WTC11 (cell line): ENCODE measurements at places on chromosomes 12 and 14. TPM values are rescaled to one million over a fixed set of nuclear protein-coding genes. Genes with fewer than 3 reads are reported as not detected.
A peak's percentile ranks its signal among the peaks of the same experiment; 100 is the strongest.

Gene RNASE3
- total RNA-seq, result not detected in 3 replicates

DNA sequence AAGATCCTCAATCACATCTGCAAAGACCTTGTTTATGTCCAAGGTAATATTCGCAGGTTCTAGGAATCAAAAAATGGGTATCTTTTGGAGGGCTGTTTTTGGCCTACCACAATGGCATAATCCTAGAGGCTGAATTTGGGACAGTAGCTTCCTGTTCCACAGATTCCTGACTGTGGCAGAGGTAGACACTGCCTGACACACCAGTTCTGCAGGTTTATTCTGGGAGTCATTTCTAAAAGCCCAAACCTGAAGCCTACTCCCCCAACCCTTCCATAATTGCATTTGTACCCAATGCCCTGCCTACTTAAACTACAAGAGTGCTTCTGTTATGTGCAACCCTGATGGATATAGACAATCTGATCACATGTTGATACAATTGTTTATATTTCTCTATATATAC lies 378.9 kb downstream of the PCNX1 start:
- no peak for DNase-seq

DNA sequence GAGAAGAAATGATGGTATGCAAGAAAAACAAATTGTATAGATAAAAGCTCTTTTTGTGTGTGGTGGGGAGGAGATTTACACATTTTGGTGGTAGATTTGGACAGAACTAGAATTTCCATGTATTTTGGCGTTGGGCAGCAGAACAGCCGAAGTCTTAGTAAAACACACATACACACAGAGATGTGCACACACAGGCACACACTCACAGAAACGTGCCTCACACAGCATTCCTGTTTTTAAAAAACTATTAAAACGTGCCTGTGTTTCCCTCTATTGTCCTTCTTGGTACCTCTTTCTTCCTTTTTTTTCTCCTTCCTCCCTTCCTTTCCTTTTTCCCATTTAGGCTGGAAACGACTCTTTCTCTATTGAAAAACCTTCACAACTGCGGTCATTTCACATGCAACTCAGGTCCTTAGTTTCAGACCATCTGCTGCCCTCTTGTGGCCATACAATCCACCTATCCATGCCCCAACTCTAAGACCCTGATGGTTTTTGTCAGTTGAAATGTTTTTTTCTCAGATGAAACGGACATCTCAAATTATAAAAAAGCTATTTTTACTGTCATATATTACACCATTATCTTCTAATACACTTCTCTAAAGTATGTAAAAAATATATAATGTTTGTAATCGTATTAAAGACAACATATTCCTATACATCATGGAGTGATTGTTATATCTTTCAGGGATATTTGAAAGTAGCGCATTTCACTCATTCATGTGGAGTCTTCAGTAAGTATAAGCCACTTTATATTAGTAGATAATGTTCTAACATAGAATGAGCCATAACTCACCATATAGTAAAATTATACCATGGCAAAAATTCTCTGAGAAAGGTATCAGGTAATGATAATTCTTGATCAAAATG lies 386.7 kb upstream of the NOVA1 start:
- peak; percentile 70 for DNase-seq

GRCh38 chr14:105885561-105886320 lies 359.4 kb downstream of the TMEM121 start:
- peak; percentile 1 for DNase-seq

DNA sequence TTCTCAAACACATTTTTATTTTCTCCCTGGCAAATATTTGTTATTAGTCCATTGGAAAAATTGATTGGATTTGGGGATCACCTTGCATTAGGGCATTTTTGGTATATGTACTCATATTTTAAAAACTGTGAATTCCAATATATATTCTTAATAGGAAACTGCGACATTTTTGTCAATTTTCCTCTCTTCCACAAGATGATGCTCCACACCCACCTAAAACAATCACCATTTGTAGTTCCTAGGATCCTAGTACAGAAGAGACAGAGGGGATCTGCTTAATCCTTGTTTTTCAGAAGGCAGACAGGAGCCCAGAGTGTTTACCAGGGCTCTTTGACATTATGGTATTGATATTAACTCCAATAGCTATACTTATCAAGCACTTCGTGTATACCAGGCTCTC lies 22.8 kb upstream of the OASL start:
- no peak for DNase-seq

Gene TMEM106C
- total RNA-seq, result 48.3 to 50.8 TPM (median 49.1 TPM) in 3 replicates

- no peak for DNase-seq
These were observed 12.7 kb upstream of the TMCC3 start for GRCh38 chr12:94663071-94663470.

Gene RDH16
- 0.85 to 1.2 TPM (median 1.0 TPM) in 3 replicates for total RNA-seq

DNA sequence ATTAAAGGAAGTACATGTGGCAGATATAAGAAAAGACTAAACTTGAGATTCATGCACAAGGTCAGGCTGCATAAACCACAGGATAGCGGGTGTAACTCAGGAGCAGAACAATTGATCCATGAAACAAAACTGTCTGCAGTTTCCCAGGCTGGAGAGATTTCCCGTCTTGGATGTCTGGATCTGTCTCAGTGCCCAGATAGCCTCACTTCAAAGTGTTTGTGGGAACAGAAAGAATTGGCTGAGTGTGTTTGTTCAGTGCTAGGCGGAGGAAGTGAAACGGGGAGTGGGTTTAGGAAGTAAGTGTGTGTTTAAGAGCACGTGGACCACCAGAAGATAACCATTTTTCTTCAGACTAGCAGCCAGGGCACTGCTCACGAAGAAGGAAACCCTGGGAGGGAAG lies 1.4 kb upstream of the RNASE10 start:
- DNase-seq, result no peak

DNA sequence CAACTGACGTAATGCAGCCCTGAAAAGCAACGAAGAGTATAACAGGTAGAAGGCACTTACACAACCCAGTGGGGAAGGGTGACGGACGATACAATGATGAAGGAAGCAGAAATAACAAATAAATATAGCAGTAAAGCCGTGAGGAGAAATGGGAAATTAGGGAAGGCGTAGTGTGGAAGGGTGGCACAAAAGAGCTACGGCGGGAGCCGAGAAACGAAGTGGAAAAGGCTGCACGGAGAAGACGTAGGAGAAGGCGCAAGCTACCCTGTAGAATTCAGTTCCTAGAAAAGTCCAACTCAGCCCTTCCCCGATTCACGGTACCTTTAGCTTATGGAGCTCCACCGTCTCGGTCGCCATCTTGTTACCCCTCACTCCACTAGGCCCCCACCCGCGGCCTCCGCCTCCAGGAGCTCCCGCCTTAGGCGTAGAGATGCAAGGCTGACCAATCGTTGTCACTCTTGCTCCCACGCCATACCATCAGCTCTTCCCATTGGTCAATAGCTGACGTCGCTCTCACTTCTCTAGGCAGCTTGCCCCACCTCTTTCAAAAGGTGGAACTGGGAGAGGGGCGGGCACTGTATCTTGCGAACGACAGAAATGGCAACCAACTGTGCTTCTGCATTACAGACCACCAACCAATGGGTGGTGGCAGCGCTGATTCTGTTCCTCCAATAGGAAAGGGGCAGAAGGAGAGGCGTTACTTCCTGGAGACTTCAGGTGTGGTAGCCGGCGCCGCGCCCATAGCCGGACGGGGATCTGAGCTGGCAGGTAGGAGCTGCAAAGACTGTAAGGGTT lies at the start of the genes ORMDL2 and SARNP:
TSS of gene ORMDL2 (plus strand) at position 697 of the 795 bp plus-strand sequence. CDS start 959 bp downstream, outside the sequence.
TSS of gene SARNP (minus strand) at position 380 of the 795 bp plus-strand sequence. CDS start at position 357, 23 bp downstream.
- DNase-seq, result peak; percentile 96

GRCh38 chr14:23186913-23187654 lies 3.6 kb upstream of the SLC7A8 start:
- DNase-seq, result no peak

Gene SDR9C7
- not detected in 3 replicates for total RNA-seq

DNA sequence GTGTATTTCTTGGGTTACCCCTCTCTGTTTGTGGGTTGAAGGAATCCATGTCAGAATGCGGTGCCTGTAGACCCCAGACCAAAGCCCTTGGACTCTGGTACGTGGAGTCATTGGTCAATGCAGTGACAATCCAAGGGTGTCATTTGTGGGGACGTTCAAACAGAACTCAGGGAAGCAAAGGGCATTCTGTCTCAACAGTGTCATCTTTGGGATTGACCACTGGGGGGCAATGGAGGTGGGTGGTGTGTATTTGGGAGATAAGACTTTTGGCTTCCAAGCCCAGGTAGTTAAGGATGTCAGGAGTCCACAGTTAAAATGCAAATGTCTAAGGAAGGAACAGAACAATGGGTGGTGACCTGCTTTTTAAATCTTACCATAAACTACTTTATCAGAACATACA lies 54.6 kb upstream of the CCDC175 start:
- DNase-seq, result peak; percentile 40

Gene ADAMTS20
- 6.0 to 7.4 TPM (median 7.2 TPM) in 3 replicates for total RNA-seq

Gene RBP5
- 4.1 to 5.4 TPM (median 4.7 TPM) in 3 replicates for total RNA-seq

DNA sequence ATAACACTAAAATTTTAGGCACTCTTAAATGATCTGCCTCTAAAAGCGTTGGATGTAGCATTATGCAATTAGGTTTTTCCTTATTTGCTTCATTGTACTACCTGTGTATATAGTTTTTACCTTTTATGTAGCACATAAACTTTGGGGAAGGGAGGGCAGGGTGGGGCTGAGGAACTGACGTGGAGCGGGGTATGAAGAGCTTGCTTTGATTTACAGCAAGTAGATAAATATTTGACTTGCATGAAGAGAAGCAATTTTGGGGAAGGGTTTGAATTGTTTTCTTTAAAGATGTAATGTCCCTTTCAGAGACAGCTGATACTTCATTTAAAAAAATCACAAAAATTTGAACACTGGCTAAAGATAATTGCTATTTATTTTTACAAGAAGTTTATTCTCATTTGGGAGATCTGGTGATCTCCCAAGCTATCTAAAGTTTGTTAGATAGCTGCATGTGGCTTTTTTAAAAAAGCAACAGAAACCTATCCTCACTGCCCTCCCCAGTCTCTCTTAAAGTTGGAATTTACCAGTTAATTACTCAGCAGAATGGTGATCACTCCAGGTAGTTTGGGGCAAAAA lies 4.1 kb downstream of the CDKN1B start:
- no peak for DNase-seq
